ENCODE measurements at places on chromosomes 3 and 15.

- no peak for DNase-seq
Observed at GRCh38 chr3:160128056-160128455, 97.2 kb upstream of the C3orf80 start.

GRCh38 chr3:123026565-123027291 is 835 bp downstream of the SEMA5B start:
- no peak for DNase-seq

DNA sequence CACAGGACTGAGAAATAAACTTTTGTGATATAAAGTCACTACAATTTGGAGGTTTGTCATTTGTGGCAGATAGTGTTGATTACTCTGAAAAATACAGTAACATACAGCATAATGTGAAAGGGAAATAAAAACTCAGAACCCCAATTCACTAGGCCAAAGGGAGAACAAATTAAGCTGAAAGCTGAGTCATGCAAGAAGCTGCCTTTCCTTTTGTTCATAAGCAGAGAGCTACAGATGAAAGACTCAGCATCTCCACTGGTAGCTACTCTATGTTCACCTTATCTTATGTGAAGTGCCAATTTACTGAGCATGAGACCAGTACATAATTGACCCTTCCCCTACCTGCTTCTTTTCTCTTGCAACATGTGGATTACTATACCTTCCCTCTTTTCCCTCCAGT is 19.3 kb upstream of the SLTM start:
- DNase-seq: no peak

GRCh38 chr15:90801803-90802202 is 66.6 kb upstream of the FURIN start:
- no peak for DNase-seq

DNA sequence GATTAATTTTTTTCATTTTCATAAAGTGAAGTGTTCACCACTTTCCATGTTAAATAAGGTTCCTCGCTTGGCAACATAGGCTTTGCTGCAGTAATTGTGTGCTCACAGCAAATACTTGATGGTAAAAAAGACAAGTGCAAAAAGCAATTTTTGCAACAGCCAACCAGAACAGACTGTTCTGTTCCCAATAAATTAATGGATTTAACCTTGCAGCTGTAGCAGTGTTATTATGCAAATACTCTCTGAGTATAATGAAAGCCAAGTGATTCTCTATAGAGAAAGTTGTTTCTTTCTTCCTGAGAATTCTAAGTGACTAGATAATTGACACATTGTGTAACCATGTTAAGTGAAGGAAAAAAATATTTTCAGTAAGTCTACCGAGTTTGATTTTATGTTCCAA is 183.7 kb upstream of the NAALADL2 start:
- no peak for DNase-seq

DNA sequence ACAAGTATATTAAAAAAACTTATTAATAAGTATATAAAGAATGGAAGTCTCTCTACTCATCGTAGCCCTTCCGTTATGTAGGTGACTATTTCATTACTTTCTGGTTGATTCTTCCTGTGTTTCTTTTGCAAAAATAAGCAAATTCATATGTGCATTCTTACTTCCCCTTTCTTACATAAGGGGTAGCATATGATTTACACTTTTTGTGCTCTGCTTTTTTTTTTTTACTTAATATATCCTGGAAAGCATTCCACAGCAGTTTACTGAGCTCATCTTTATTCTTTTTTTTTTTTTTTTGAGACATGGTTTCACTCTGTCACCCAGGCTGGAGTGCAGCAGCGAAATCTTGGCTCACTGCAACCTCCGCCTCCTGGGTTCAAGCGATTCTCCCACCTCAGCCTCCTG is 12.9 kb downstream of the SCAMP5 start:
- DNase-seq: no peak

DNA sequence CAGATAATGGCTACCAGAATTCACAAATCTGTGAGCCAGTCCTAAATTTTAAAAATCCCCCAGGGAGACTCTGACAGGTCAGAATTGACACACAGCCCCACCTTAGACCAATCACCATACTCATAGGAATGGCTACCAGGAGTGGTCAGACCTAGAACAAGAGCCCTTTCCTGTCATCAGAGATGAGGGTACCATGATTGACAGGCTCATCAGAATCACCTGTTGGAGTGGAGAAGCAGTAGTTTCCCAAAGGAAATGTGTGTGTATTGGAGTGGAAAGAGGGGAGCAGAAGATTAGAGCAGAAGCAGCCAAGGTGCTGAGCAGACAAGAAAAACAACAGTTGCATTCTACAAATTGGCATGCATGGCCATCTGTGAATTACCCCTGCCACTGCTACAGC is 27.0 kb upstream of the SSR3 start:
- no peak for DNase-seq

- DNase-seq: no peak
Observed at GRCh38 chr3:171181907-171182690, 155.6 kb upstream of the SLC2A2 start.

DNA sequence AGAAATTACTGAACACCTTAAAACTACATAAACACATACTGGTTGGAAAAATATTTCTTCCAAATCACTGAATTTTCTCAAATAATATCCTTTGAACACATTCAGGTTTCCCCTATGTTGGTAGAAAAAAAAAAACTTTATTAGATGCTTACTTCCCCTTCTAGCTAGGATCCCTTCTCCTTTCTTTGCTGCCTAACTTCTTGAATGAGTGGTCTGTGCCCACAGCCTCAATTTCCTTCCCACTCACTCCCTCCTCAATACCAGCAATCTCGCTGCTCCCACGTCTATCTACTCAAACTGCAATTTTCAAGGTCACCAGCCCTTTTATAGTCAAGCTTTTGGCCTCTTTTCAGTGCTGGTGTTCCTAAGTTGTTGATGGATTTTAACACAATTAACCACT is 8.3 kb downstream of the CD200R1 start:
- no peak for DNase-seq

DNA sequence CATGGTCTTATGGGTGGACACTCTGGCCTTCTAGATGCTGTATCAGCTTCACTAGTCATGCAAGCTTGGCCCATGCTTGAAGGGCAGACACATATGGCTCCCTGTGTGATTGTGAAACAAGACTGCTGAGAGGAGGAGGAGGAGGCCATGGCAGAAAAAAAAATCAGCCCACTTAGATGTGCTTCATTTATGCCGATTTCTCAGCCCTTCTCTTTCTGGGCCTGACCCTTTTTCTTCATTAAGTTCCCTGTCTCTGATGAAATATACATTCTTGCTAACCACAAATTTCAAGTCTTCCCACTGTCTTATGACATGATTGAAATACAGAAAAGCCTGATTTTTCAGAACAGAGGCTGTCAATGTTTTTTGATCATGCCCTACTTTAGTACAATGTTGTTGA is 213.0 kb upstream of the FEZF2 start:
- DNase-seq: no peak

DNA sequence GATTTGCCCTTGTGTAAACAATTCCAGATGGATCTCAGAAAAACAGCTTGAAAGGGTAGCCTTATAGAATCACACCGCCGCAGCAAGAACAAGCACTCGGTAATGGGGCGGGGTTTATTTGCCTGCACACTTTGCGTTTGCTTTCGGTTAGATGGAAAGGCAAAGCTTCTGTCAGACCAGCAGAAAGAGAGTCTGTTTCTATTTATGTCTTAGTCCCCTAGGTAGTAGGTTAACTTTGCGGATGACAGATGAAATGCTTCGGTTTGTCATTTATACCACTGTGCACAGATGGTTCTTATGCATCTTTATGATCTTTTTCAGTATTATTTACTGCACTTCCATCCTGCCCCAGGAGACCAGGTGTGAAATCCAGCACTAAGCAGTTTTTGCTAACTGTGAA is 62.2 kb downstream of the PYDC2 start:
- DNase-seq: peak; percentile 37

DNA sequence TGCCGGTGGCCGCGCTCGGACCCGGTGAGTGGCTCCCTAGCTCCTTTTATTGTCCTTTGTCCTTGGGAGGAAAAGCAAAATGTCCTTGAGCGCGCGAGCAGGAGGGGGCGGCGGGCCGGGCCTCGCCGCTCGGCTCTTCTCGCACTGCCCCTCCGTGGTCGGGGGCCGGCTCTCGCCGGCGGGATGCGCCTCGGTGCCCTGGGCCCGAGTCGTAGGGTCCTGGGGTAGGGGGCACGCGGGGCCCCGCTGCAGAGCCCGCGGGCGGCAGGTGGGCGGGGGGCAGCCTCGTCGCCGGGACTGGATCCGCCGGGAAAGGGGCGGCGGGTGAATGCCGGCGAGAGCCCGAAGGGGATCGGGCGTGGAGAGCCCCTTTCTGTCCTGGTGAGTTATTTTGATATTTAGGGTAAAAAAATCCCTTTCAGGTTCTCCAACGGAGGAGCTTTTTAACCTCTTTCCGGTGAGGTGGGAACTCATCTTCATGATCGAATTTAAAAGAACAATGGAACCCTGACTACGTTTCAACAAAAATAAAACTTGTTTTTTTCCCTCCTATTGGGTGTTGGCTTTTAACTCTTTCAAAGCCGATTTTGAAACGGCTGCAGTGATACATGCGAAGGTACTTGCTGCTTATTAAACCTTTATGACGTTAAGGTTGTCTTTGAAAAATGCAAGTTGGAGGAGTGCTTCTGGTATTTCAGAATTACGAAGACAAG is 16.8 kb upstream of the CHD2 start:
- DNase-seq: no peak

GRCh38 chr3:193548406-193548805 is 6.3 kb downstream of the ATP13A4 start:
- no peak for DNase-seq

DNA sequence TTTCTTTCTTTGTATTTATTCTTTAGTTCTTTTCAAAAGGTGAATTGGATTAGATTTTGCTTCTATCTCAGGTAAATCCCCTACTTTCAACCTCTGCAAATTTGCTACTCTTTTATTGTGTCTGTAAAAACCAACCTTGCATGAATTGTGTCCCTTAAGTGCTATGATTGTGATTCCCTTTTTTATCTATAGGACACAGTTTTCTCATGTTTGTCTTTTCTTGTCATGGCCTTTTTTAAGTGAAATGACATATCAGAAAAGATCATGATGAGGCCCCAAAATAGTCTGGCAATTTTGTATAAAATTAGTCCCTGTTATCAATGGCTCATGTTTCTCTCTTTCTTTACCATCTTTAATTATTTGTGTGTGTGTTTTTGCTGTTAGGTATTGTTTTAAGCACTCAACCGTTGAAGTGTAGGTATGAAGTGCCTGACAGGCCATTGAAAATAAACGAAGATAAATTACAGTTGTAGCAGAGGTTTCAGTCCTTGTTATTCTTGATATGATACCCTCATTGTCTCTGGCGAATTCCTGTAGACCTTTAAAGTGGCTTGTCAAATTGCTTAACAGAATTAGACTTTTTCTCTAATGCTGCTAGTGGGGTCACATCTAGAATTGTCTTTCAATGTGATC is 184.3 kb downstream of the UBE2E2 start:
- DNase-seq: no peak

- DNase-seq: no peak
Observed at GRCh38 chr3:43696441-43696840, 5.7 kb downstream of the ABHD5 start.

GRCh38 chr3:106326941-106327695 is 458.3 kb upstream of the CBLB start:
- no peak for DNase-seq

DNA sequence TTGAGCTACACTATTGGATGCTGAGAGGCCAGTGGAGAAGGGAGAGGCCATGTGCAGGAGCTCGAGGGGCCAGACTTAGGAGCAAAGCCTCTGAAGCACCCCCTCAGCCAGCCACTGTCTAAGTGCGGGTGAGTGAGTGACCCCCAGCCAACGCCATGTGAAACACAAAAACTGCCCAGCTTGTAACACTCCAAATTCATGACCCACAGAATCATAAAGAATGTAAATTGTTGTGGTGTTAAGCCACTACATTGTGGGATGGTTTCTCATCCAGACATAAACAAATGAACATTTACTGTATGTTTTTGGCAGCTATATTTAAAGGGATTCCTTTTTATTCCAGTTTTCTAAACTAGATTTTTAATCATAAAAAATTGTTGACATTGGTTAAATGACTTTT is 27.2 kb upstream of the TMEM158 start:
- DNase-seq: no peak

- no peak for DNase-seq
Observed at GRCh38 chr15:77633913-77634265, 1.2 kb upstream of the LINGO1 start.

DNA sequence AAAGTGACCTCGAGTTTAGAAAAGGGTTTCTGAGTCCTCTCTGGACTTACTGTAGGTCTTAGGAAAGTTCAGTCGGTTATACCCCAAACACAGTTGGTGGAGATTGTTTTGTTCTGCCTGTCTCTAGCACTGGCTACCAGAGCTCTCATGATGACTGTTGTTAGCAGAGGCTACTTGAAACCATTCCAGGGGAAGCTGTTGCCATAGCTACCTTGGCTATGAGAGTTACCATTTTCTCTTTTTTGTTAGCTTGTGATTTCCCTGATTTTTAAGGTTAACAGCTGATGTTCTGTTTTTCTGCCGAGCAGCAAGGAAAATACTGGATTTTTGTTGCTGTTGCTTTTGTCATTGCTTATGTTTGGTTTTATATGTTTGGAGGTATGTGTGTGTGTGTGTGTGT is 26.7 kb downstream of the ABHD2 start:
- DNase-seq: peak; percentile 15

DNA sequence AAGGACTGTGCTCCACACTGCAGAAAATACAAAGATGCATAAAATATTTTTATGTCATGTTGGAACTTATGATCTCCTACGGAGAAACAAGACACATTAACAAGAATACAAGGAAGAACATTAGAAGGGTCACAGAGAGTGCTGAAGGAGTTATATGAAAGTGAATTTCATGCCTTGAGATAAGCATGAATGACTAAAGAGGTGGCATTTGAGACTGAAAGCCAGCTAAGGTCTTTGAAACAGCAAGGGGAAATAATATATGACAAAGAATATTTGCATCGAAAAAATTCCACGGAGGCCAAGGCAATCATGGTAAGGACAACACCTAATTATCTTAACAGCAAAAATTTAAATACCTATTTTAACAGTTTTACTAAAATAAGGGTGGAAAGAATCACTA is 12.5 kb downstream of the GSK3B start:
- no peak for DNase-seq

DNA sequence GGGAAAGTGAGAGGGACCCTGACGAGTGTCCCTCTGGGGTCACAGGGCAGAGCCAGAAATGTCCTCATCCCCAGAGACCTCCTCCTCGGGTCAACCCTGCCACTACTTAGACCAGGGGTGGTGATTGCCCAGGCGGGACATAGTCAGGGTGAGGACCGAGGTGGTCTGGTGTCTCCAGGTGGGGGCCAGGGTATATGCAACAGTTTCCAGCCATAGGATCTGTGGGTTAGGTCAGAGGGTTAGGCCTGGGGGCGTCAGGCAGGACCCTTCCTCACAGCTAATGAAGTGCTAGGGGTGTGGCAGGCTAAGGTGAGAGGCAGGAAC is 22.3 kb upstream of the FBLN2 start:
- no peak for DNase-seq

- no peak for DNase-seq
Observed at GRCh38 chr15:27672537-27672936, 426.6 kb downstream of the OCA2 start.

DNA sequence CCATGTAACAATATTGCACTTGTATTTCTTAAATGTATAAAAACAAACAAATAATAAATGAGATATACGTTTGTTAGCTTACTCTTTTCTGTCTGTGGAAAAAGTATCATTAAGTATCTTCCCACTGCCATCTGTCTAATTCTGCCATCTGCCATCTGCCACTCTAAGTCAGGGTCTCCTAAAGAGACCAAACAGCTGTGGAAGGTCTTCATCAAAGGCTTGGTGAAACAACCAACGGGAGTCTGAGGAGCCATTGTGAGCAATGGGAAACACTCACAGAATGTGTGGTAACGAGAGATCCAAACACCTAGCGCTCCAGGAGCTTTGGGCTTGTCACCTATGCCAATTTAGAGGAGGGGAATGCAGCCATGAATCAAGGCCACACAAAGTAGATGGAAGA is 28.7 kb upstream of the PFN2 start:
- DNase-seq: no peak
